Fibroblast of mammary gland (primary cell): ENCODE measurements at places on chromosomes 6 and 20.
A peak's percentile ranks its signal among the peaks of the same experiment; 100 is the strongest.

DNA sequence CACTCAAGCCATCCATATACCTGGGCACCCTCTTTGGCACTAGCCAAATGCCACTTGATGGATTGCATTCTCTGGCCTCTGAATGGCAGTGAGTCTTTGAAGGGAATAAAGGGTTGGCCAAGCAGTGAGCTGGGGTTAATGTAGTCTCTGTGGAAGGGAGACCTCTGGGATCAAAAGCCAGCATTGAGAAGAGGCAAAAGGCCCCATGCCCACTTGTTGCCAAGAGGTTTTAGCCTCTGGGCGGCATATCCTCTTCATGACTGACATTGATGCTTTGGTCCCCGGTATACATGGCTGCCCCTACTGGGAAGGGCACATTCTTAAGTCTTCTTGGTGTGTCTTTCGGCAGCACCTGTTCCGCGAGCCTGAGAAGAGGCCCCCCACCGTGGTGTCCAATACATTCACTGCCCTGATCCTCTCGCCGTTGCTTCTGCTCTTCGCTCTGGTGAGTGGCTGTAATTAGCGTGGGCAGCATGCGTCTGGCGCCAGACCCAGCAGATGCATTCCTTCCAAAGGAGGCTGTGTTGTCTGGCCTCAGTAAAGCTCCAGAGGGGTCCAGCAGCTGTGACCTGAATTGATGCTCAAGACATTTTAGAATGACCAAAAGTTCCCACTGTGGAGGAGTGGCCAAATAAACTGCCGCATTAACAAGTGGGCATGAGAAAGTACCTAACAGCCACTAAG, 29.5 kb downstream of the GHRH start:
- DNase-seq, result no peak

GRCh38 chr20:14055127-14055742, 59.9 kb downstream of the MACROD2 start:
- DNase-seq, result peak; percentile 76

GRCh38 chr6:45427726-45428125, 50.0 kb upstream of the SUPT3H start:
- no peak for DNase-seq

DNA sequence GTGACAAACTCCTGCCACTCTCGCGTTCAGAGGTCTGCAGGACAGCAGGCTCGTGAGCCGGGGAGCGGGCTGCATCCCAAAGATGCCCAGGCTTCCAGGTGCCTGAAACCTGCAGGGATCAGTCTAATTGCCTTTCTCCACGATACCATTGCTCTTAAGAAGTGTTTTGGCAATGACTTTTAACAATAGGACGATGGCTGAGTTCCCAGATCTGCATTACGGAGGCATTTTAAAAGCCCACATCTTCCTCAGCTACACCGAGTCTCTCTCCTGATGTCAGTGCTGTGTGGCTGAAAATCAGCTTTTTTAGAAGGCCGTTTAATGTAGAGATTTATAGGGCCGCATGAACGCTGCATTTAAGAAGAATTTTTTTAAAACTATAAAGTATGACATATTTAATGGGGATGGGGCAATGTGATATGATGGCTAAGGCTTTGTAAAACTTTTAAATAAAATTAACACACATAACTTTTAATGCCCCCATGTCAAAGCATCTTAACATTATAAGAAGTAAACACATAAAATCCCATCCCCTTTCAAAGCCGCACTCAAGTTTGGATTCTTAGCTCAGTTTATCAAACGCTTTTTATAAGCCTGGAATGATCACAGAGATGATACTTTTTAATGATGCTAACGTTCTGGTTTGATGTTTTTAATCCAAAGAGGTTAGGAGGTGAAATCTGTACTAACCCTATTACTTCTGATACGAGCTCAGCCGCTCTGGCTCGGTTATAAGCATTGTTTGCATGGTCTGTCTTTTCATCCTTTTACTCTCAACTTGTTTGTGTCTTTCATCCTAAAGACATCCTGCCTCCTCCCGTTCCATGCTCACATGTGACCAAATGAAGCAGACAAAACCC, 386.0 kb downstream of the SMOC2 start:
- no peak for DNase-seq

- no peak for DNase-seq
Observed at GRCh38 chr20:50595433-50595895, 85.3 kb downstream of the PTPN1 start.

DNA sequence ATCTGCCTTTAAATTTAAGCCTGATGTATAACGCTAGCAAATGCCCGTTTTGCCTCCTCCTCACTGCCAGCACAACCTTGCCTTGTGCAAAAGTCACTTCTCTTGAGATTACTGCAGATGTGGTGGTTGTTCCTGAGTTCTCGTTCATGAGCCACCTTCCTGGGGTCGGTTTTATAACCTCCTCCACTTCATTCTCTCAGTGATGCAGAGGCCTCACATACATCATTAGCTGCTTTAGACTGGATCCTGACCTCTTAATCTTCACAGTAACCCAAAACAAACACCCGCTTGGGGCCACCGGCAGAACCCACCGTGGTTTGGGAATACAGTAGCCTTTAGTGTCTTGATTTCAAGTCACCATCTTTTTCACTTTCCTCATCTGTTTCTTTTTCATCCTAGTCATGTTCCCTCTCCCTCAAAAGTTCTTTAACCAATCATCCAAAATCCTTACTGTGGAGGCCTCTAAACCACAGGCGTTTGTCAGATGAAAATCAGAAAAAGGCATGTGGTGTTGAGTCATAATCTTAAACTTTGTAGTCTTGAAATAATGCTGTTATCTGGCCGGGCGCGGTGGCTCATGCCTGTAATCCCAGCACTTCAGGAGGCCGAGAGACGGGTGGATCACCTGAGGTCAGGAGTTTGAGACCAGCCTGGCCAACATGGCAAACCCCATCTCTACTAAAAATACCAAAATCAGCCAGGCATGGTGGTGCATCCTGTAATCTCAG, 430.3 kb upstream of the SOX4 start:
- DNase-seq, result peak; percentile 56

DNA sequence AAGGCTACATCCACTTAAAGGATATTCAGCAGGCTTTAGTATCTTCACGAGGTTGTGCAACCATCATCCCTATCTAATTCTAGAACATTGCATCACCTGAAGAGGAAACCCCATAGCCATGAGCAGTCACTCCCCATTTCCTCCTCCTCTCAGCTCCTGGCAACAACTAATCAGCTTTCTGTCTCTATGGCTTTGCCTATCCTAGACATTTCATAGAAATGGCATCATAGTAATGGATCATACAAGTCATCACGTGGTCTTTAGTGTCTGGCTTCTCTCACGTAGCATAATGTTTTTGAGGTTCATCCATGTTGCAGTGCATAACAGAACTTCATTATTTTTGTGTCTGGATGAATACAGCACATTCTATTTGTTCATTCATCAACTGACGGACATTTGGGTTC, 20.5 kb downstream of the SNAI1 start:
- peak; percentile 93 for DNase-seq

GRCh38 chr6:129667621-129668020, 42.4 kb downstream of the ARHGAP18 start:
- no peak for DNase-seq

DNA sequence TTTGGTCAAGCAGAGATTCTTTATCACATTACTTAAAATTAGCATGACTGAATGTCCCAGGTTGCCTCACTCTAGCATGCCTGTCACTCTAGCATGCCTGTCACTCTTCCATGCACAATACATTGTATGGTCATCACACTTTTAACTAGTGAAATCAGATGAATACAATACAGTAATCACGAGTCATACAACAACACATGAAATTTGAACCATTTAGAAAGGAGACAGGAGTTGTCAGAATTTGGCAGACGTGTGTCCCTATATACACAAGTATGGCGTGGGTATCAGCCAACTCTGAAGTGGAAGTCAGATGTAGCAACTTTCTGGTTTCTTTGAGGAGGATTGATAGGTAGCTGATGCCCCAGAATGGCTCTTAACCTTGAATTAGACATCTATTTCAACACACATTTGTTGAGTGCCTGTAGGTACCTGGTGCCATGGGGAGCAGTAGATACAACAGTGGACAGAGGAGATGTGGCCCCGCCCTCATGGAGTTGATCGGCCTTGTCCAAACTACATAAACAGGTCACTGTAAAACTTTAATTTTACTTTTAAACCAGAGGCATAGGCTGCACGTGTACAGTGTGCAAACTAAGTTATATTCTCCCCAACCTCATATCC, 116.1 kb upstream of the TIAM2 start:
- peak; percentile 73 for DNase-seq

DNA sequence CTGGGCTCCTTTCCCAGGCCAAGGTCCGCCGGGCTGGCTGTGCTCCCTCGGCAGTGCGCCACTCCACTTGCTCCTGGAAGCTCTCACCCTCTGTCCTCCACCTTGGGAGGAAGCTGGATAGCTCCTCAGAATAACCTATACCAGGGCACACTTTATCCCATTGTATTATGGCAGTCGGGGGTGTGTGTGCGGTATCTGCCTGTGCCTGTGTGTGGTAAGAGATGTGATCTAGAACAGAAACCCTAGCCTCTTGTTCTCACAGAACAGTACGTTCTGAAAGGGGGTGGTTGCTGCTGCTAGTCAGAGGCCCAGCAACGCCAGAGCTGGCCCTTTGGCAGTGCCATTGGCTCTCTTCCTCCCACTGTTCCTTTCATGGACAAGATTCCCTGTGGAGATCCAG, 168.4 kb downstream of the TBXT start:
- no peak for DNase-seq

DNA sequence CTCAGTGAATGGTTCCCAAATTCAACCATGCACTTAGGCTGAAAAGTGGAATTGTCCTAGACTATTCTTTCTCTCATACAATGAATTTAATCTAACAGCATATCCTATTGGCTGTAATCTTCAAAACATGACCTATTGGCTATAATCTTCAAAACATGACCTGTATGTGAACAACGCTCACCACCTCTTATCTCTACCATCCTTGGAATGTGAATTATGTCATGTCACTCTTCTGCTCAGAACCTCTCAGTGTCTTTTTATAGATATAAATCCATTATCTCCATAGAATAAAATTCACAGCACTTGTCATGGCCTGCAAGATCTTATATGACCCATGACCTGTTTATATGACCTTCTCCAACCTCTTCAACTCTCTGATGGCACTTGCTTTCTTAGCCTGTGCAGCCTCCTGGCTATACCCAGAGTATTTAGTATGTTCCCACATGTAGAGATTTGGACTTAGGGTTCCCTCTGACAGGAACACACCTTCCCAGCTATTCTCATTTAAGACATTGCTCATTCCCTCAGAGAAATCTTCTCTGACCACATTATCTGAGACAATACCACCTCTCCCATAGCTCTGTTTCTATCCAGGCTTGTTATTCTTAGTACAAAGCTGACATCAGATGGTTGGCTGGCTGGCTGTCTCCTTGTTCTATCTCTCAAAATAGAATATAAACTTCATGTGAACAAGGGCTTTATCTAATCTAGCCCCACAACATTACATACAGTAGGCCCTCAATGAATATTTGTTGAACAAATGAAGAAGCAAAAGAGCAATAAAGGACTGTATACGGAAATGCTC, 275.0 kb upstream of the PREP start:
- DNase-seq, result no peak

DNA sequence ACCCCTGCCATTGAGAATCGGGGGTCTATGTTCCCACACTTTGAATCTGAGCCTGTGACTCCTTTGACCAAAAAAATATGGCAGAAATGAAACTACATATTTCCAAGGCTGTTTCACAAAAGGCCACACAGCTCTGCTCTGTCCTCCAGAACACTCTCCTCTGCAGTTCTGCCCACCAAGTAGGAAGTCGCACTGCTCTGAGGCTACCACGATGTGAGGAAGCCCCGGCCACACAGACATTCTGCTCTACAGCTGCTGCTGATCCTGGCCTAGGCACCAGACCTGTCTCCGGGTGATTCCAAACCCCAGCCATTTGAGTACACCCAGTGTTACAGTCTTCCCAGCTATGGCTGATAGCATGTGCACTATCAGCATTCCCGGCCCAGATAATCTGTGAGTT, 85.1 kb downstream of the LYRM4 start:
- DNase-seq, result no peak

- DNase-seq, result no peak
Observed at GRCh38 chr6:154440422-154441043, 70.0 kb downstream of the CNKSR3 start.

GRCh38 chr20:17928633-17929311, 39.8 kb downstream of the SNX5 start:
- DNase-seq, result no peak
